Testis (tissue), 5 donors: ENCODE measurements at places on chromosomes 2 and 18. TPM values are rescaled to one million over a fixed set of nuclear protein-coding genes. Genes with fewer than 3 reads are reported as not detected.

DNA sequence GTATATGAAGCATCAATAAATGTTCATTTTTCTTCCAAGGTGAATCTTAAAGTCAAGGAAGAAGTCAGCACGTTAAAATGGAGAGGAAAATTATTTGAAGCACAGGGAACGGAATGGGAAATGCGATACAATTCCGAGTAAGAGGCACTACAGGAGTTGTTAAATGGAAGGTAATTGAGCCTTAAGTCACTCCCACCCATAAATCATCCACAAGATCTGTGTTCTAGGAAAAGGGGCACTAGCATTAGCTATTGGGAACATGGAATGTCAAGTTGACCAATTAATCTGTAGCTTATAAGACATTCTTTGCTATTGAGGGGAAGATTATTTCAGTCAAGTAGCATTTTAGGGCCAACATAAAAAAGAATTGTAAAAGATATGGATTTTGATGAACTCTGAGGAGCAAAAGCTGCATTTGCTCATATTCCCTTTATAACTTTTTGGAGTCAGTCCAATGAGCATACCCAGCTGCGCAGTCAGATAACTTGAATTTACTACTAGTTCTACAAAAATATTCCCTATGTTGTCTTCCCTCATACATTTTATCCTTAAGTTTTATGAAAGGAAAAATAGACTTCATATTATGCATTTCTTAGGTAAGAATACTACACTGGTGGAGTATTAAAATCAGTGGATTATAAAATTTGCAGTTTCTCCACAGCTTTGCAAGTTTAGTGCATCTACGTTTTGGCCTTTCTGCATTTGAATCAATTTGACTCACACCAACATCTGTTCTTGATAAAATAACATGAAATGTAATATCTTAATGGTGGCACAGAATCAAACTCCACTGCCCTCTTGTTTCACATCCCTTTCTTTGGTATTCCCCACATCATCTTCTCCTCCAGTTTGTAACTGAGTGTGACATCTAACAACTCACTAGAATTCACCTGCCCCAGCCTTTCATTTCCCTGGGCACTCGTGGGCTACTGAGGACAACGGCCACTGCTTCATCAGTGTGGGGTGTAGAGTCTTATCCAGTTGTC lies 95.6 kb downstream of the SP3 start:
- DNase-seq: no peak

Gene EHD3
- total RNA-seq: 4.5 TPM

DNA sequence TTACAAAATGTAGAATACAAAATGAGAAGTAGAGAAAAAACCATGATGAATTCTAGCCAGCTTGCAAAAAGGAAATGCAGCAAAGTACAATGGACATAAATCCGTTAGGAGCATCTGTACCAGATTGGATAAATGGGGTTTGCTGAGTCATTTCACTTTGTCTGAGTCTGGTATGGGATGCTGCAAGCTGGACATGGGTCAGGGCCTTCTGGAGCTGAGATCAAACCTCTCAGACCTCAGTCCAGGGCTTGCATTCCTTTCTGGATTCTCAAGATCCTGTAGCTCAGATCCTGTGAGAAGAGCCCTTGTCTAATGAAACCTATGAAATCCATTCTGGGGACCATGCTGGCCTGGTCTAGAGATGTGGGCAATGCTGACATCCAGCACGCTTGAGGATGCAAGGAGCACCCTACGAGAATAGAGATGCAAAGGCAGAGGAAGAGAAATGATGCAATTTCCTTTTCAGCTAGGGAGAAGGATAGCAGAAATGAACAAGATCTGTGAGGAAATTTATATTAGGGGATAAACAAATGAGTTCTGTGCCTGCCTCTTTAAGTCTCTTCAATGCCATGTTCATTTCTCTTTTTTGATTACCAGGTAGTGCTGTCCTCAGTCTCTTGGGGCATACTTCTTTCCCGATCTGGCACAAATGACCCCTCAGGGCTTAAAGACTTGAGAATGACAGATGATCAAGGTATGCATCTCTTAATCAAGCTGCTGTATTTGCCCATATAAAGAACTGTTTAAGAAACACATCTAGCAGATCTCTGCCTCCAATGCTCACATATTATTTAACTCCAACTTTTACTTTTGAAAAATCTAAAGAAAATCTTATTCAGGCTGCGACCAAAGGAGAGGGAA lies 230.4 kb downstream of the MEIS1 start:
- DNase-seq: no peak

Gene MOGAT1
- total RNA-seq: not detected

DNA sequence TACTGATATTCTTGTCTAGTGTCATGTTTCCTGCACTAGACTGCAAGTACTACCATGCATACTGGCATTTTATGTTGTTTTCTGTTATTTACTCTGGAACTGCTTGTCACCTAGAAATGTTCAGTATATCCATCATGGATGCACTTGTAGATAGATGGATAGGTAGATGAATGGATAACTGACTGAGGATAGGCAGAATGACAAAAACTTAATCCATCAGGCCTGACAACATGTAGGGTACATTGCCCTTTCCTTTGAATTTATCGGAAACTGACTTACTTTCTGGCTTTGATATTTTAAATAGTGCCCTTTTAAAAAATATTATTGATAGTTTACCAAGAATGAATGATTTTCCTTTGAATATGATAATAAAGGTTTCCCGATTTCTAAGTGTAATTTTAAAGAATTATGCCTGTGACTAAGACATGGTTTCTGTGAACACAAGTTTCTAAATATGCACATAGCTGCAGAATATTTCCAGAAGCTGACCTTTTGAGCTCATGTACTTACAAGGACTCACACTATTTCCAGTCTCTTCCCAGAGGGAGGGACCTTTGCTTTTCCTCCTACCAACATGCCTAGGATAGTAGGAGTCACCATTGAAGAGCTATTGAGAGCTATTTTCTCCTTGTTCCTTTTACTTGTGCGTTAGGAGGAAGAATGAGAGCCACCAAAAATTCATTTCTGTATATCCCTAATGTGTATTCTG lies 81.3 kb downstream of the ANKRD12 start:
- no peak for DNase-seq

Gene BCL2
- 16.0 TPM for total RNA-seq

DNA sequence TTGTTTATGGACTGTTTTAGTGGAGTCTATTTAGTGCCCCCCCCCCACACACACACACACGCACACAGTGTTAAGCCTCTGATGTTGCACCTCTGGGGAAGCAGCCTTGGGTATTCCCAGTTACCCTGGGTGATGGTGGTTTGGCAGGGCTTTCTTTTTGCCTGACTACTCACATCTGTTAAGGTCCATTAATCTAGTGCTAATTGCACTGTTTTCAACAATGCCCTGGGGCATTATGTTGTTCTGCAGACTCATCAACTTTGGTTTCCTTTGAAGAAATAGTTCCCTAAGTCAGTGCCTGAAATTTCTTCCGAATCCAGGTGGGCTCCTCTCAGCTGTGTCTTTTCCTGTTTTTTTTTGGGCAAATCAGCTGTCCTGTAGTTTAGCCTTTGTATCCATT lies 34.7 kb downstream of the SPOPL start:
- DNase-seq: no peak

DNA sequence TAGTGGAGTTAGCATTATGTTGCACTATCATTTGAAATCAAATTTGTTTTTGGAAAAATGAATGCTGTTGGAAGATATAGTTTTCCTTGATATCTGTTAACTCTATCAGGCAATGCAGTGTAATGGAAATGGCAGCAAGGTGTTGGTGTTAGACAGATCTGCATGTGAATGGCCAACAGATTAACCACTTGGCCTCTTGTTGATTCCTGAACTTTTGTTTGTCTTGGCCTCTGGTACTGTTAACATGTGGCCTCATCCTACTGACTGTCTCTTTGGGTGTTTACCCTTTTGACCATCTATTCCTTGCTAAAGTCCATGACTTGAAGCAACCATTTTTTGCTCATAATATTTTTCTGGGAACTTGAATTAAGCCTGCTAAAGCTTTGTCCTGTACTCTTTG lies 110.2 kb upstream of the CDH2 start:
- no peak for DNase-seq

Gene BUB1
- 50.5 TPM for total RNA-seq

DNA sequence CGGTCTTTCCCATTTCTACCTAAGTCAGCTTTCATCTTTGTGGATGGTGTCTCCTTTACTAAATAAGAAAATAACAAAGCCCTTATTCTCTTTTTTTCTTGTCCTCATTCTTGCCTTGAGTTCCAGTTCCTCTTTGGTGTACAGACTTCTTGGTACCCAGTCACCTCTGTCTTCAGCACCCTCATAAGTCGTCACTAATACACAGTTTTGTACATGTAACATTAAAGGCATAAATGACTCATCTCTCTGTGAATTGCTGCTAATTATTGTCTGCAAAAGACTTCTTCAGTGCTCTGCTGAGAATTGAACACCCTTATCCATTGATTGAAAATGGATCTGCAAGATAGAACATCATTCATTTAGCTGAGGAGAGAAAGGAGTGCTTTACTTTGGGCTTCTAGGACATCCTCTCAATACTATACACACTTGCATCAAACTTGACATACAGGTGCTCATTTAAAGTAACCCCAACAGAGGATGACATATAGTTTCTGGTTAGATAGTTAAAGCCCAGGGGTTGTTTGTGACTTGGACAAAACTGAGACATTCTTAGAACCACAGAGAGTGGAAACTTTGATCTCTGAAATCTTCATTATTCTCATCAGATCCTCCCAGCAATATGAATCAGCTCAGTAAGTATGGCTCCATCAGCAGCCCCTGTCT lies 97.0 kb downstream of the XRCC5 start:
- DNase-seq: no peak

DNA sequence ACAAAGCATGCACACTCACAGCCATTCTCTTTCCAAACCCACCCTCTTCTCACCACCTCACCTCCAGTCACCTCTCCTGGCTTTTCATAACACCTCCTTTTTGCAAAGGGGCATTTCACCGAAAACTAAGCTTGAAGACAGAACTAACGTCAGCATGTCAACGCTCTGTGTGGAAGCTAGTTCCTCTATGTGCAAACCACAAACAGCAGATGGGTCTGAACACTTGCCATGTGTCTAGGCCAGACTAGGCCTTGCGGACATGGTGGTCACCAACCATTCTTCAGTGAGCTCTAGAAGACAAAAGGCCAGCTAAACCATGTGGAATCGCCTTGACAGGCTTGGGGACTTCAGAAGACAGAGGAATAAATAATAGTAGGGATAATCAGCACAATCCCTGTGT lies 148.5 kb downstream of the TXNL1 start:
- DNase-seq: no peak

DNA sequence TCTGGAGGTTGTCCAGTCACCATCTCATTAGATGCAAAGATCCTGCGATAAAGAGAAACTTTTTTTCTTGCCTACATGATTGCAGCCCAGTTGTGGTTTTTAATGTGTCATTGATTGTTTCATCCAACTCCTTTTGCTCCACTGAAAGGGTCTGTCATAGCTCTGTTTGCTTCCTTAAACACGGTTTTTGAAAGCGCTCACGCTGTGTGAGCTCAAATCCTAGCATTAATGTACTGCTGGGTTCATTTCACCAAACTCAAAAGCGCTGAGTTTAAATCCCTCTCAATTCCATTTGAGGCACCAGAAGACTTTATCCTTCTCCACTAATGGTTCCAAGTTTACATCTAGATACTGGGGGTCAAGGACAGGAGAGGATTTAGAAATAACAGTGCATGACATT lies 53.6 kb downstream of the CDK15 start:
- no peak for DNase-seq
